Muscle of leg (tissue), 16 donors: ENCODE measurements at places on chromosomes 12 and 14.

DNA sequence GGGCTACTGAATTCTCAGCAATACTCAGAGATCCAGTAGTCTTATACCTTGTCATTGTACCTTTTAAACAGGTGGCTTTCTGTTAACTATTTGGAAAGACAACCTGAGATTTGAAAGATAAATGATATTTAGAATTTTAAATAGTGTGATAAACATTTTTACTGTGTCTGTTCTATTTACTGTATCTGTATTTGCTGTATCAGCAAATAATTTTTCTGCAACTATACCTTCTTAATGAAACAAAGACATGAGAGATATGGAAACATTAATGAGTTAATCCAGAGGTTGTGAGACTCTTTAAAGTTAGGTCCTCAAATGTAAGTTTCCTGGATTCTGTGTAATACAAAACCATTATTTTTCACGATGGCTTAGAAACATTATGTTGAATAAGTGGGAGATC, 249.6 kb downstream of the CCDC59 start:
- no peak for DNase-seq

DNA sequence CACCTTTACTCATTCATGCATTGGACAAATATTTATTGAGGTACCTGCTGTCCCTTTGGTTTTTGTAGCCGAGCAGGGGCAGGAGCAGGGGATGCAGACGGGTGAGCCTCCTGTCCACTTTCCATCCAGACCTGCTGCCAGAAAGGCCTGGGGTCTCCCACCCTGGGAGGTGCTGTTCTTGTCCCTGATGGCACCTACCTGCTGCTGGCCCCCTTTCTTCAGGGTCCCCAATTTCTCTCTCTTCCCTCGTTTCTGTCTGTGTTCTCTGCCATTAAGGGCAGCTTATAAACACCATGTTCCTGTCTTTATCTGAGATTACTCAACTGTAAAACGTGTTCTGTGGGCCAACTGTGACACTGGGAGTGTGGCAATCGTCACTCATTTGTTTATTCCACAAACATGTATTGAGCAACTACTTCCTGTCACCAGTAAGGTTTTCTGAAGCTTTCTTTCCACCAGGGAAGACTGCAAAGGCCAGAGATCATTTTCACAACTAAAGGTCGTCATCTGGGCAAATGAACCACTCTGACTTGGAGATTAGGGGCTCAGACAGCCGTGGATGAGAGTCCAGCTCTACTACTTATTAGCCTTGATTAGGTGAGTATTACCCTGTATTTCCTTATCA, at the start of gene HAL:
TSS of gene HAL (minus strand) at position 311 of the 625 bp plus-strand sequence. CDS start 434 bp downstream, outside the sequence.
- DNase-seq: peak; percentile 8

- DNase-seq: no peak
Observed at GRCh38 chr14:99717682-99718013, 33.5 kb downstream of the CYP46A1 start.

GRCh38 chr12:57001448-57001906, 4.9 kb downstream of the ZBTB39 start:
- DNase-seq: peak; percentile 37

DNA sequence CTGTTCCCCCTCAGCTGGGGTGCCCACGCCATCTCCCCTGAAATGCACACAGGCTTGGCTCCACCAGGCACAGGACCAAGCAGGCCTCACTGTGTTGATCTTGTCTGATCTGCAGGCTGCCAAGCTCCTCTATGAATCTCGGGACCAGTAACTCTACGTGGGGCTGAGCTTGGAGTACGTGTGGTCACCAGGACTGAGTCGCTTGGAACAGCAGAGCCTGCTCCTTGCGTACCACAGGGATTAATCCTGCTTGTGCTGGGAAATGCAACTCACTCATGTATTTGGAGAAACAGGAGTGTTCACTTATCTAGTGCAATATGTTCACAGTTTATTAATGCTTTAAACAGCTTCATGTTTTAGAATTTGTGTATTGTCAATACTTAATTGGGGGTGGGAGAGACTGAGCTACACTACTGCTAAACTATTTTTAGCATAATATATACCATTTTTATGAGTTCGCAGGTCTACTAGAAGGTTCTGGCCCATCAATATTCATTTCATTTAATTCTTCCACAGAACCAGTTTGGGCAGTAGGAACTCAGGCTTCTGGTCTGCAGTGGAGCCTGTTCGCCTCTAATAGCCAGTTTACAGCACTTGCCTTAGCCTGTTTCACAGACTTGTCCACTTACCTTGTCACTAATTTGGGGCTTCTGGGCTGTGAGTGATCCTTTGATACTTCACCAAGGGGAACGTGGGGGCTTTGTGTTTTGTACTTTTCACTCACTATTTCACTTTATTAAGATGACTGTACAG, 17.4 kb downstream of the ZFYVE21 start:
- no peak for DNase-seq
